ENCODE measurements at places on chromosomes 1 and 21.
A peak's percentile ranks its signal among the peaks of the same experiment; 100 is the strongest.

DNA sequence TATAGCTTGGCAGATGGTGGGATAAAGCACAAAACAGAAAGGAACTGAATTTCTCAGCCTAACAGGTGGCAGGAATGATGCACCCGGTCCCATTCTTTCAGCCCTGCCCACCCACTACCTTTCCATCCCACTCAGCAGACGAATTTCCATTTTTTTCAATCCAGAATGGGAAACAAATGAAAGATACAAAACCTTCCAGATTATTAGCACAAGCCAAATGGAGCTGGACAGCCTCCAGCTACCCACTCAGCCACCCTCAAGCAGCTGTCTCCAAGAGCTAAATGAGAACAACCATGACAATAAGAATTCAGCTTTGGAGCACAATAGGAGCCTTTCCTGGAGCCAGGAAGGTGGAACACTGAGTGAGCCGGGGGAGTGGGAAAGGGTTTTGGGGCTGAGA lies 96.3 kb upstream of the ST6GALNAC5 start:
- no peak for DNase-seq

GRCh38 chr1:225258811-225259210 lies 169.0 kb downstream of the LBR start:
- no peak for DNase-seq

- DNase-seq, result no peak
These were observed 37.4 kb downstream of the NSL1 start for GRCh38 chr1:212754193-212754592.

DNA sequence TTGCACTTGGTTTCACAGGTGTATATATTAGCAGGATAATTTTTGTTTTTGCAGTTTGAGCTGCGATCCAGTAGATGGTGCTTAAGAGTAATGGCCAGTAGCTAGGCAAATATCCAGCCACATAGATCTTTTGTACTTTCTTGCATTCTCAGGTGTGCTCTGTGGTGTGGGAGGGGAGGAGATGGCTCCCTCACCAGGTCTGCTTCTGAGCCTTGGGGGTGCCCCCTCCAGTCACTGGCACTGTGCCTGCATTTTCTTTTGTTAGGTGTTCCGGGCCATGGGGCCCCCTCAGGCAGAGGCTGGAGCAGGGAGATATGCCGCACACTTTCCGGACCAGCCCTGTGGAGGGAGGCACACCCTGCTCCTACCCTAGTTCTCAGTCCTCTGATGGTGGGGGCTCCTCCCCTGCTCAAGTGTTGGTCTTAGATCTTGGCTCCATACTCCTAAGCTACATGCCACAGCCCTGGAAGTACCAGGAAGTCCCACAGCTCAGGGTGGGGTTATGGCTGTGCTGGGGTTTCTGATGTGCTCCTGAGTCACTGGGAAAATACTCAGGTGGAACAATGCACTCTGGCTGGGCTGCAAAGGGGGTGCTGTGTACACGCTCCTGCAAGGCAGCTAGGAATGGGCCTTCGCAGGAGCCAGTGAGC lies 197.6 kb upstream of the DMRTA2 start:
- peak; percentile 8 for DNase-seq

- no peak for DNase-seq
These were observed 7.6 kb downstream of the TDRKH start for GRCh38 chr1:151782741-151783140.

DNA sequence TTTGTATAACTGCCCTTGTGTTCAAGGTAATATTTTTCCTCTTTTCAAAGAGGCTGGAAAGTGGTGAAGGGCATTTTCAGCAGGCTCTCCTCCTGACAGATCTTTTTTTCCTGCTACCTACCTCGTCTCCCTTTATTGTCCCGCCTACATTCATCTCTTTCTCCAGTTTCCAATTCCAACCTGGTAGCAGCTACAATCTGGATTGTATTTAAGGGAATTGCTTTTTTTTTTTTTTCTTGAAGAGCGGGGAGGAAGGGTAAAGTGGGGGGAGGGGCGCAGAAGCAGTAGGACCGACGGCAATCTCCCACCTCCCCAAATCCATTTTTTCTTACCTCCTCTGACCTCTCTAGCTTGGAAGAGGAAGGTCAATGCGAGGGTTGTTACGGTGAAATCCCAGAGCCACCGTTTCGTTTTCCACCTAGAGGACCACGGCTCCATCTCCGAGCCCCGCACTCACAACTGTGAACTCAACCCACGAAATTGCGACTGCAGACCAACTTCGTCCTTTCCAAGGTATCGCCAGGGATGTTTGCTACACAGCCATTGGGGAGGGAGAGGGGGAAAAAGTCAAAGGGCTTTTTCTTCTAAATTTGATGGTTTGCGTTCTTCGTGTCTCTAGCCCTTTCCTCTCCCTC lies 464 bp downstream of the COL11A1 start:
- DNase-seq, result no peak

DNA sequence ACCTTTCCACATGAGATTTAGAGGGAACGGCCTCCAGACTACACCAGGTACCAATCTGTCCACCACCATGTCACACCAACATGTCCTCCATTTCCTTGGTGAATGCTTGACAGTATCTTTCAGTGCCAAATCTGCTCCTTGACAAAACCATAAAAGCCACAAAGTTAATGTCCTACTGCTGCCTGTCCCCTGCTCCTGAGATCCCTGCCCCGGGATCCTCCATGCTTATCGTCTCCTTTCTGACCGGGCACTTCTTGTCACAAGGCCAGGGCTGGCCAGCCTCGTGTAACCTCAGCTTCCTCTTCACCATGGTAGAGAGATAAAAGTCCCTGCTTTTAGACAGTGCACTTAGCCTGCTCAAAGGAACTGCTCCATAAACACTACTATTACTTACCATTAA lies 136.2 kb downstream of the NAV1 start:
- no peak for DNase-seq

DNA sequence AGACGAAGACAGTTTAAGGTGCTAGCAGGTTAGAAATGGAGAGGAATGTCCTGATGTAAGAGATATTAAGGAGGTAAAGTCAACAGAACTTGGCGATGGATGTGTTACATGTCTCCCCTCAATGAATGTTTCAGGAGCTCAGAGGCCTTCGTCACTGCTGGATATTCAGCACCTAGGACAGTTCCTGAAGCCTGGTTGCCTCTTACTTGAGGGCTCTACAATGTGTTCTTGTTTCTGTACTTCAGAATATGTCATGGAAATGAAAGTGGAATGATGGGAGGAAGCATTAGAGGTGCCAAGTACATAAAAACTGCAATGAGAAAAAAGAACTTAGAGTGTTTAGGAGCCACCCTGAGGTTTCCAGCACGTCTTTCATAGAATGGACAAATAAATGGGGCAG lies 17.7 kb downstream of the TNR start:
- peak; percentile 17 for DNase-seq

DNA sequence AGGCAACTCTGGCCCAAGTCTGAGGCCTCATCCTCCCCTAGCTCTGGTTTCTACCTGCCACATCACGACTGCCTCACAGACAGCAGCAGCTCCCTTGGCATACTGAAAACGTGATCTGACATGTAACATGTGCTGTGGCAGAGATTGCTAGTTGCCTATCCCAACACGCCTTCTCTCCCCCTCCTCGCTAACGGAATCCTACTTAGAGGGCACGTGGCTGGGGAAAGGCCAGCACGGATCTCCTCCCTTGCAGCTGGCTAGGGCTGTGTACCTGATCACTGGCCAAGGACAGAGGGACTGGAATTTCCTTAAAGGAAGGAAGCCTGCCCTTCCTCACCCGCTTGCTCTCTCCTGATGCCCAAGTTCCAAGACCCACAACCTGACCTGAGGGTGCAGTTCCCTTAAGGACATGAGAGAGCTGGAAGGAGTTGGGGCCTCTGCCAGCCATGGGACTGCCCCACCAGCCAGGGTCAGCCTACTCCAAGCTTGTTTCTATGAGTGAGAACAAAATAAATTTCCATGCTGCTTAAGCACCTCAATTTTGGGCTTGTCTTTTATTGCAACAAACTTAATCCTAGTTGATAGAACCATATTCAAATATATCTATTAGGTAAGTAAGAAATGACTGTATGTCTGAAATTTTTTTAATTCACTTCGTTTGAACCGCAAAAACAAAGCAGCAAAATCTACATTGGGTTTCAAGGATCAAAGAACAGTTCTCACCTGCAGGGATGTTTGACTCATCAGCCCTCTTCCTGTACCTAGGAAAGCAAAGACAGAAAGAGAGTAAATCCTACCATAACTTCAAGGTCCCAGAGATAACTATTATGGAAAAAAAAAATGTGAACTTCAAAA lies 7.2 kb downstream of the SETD4 start:
- DNase-seq, result no peak

Data from fibroblast of upper back skin (primary cell).